GM19239 (cell line): ENCODE measurements at places on chromosomes 4 and X.

DNA sequence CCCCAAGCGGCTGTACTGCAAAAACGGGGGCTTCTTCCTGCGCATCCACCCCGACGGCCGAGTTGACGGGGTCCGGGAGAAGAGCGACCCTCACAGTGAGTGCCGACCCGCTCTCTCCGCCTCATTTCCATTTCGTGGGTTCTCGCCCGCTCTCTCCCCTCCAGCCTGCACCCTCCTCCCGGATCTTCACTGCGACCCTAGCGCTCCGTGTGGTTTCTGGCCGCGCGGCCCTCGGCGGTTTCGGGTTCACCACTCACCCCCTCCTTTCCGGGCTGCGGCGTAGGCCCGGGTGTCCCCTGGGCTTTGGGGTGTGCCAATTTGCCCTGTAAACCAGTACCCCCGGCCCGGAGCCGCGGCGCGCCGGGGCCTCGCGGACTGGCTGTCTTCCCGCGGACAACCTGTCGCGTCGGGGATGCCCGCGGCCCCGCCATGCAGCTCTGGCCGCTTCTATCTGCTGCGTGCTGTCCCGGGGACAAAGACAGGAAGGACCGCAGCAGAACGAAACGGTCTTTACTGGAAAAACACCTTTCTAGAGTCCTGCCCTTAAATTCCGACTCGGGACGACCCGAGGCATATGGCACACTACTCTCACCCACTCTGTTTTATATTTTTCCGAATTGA, 737 bp downstream of the FGF2 start:
- peak; percentile 89 for DNase-seq

DNA sequence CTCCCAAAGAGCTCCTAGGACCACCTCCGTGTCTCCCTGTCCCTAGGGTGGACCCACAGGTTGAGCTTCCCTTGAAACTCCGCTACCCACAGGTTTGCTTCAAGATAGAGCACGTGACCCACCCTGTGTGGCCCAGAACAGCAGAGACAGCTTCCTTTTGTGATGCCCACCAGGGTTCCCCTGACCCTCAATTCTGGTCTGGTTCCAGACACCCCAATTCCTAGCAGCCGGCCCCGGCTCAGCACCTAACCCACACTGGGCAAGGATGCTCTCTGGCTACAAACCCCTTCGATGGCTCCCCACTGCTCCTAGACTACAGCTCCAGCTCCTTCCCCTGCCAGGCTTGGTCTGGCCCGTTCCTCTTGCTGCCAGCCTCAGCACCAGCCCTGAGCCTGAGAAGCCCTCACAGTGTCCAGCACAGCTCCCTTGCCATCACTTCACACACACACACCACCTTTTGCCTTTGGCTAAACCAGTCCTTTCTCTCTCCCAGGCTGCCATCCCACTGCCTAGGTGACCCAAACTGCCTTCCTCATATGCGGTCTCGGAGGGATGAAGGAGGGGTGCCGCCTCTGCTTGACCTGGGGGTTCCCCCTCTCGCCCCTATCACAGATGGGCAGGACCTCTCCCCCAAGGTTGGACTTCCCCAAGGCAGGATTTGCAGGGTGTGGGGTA, 6.2 kb downstream of the PNCK start:
- no peak for DNase-seq

- no peak for DNase-seq
Observed at GRCh38 chr4:123014038-123014437, 91.6 kb upstream of the NUDT6 start.

- DNase-seq, result no peak
Observed at GRCh38 chr4:189656641-189657040, 284.0 kb upstream of the FRG1 start.

DNA sequence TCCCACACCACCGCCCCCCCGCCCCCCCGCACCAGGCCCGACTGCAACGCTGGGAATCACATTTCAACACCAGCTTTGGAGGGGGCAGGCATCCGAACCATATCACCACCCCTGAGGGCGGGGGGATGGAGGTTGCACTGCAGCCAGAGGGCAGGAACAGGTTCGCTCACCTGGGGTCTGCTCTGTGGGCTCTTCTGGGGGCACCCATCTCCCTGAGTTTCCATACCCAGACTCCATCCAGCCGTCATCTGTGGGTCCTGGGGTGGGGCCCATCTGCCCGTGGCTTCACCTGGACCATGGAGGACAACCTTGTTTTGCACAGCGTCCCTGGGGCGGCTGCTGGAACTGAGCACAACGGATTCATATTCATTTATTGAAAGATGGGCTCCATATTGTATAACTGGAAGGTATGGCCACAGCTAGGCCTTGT, 6.9 kb downstream of the PSAPL1 start:
- no peak for DNase-seq

GRCh38 chr4:2368746-2369437, 49.6 kb downstream of the ZFYVE28 start:
- no peak for DNase-seq

GRCh38 chrX:39384996-39385395, 583.7 kb downstream of the MID1IP1 start:
- DNase-seq, result no peak

- no peak for DNase-seq
Observed at GRCh38 chrX:129585691-129586090, 45.6 kb downstream of the OCRL start.
